Adipocyte (in vitro differentiated cells): ENCODE measurements at places on chromosomes 3 and 15.
A peak's percentile ranks its signal among the peaks of the same experiment; 100 is the strongest.

DNA sequence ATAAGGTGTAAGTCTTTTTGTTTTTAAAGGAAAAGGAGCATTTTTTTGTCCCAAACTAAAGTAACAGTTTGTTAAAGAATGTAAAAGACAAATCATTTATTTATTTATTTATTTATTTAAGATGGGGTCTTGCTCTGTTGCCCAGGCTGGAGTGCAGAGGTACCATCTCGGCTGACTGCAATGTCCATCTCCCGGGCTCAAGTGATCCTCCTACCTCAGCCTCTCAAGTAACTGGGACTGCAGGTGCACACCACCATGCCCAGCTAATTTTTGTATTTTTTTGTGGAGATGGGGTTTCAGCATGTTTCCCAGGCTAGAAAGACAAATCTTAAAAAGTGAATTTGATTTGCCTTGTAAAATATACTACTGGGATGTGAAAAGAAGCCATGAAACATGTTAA is 86.3 kb upstream of the PLXND1 start:
- no peak for DNase-seq

GRCh38 chr3:41424543-41425300 is 225.4 kb downstream of the CTNNB1 start:
- no peak for DNase-seq

- DNase-seq, result no peak
These were observed 3.3 kb upstream of the IDH2 start for GRCh38 chr15:90105521-90105920.

DNA sequence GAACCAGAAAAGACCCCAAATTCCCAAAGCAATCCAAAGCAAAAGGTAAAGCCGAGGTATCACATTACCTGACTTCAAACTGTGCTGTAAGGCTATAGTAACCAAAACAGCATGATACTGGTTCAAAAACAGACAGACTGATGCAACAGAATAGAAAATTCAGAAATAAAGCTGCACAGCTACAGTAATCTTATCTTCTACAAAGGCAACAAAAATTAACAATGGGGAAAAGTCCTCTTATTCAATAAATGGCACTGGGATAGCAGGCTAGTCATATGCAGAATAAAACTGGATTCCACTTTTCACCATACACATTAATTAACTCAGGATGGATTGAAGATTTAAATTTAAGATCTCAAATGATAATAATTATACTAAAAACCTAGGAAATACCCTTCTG is 392.6 kb upstream of the CBLB start:
- DNase-seq, result peak; percentile 51

- no peak for DNase-seq
These were observed 163.0 kb downstream of the TBC1D5 start for GRCh38 chr3:17579289-17580031.

DNA sequence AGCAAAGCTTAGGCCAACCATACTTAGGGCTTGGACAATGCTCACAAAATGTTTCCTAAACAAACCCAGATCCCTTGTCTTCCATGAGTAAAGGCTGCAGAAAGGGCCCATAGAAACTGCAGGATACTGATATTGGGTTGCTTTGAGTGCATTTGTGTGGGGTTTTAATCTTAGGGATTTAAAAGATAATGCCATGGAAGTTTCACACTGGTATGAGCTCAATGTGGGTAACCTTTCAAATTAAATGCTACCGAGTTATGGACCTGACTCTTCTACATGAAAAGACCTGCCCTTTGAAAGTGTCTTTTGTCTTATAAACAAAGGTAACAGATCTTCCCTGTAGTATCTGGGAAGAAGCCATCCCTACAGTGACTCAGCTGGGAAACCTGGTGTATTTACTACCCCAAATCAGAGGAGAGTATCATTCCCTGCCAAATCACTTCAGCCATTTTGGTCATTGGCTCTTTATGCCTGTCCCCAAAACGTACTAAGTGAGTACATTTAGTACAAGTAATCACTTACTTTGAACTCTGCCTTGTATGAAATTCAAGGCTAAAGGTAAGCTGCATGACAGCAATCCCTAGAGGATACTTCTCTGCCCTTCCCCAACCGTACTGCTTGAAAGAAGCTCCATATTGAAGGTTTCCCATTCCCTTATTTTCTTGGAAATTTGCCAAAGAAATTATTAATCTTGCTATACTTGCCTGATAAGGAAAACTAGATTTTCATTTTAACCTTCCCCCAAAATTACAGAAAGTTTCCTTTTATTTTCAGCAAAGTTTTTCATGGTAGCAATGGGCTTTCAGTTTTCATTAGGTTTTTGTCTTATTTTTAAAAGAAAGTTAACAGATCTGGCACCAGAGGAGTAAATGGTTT is 7.2 kb downstream of the TM4SF1 start:
- DNase-seq, result no peak

DNA sequence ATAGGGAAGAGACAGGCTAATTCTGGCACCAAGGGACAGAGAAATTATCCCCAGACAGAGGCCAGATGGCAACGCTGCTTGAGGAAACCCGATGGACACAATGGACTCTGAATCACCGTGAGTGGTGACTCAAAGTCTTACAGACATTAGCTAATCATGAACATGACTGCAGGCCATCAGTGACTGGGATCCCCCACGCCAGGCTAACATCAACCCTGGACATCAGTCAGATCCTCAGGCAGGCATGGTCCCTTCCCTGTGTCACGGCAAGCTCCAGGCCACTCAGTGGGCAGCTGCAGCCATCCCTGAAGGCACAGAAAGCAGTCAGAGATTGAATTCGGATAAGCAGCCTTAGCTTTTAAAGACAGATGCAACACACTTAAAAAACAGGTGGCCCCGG is 23.8 kb upstream of the OXTR start:
- peak; percentile 40 for DNase-seq

- no peak for DNase-seq
These were observed 36.0 kb upstream of the PEX5L start for GRCh38 chr3:180072786-180073185.

- DNase-seq, result no peak
These were observed 16.3 kb downstream of the BHLHE40 start for GRCh38 chr3:4995500-4996053.

DNA sequence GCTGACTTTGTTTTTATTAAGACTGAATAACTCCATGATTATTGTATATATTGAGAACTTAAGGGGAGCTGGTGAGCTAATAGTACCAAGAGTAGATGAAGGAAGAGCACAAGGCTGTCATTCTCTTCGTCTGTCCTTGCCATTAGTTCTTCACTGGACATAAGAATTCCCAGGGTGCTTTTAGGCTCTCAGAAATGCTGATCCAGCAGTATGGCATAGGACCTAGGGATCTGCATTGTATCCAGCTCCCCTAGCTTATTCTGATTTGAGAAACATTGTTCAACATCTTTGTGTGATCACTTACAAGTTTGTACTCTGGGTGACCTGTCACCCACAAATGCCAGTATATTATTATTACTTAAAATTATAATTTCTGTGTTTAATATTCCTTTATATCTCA is 47.6 kb downstream of the CEP63 start:
- no peak for DNase-seq

DNA sequence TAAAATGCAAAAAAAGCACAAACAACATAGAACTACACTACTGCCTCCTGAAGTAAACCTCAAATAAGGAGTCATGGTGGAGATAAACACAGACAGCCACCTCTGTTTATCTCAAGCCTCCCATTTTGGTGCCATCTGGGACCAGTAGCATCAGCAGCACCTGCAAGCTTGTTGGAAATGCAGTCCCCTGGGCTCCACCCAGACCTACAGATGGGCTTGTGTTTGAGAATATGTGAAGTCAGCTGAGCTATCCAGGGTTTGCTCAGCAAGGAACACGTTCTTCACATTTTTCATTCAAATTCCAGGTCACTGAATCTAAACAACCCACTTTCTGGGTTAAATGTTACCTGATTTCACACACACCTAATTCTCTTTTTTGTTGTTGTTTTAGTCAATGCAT is 45.5 kb downstream of the RASGRF1 start:
- no peak for DNase-seq

DNA sequence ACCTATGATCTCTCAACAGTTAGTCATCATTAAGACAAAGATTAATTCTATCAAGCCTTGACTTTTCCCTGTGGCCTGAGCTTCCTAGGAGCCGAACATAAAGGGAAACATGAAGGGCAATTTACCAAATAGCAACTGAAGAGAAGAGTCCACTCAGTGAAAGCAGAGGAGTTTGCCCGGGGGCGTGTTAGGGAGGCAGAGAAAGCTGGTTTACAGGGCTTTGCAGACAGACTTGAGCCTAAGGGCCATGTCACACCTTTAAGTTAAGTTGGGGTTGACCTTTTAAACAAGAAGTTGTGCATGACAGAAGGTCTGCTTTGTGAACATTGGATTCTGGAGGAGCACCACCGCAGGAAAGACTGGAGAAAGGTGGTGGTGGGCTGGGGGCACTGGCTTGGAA is 701.8 kb upstream of the CFAP20DC start:
- no peak for DNase-seq

DNA sequence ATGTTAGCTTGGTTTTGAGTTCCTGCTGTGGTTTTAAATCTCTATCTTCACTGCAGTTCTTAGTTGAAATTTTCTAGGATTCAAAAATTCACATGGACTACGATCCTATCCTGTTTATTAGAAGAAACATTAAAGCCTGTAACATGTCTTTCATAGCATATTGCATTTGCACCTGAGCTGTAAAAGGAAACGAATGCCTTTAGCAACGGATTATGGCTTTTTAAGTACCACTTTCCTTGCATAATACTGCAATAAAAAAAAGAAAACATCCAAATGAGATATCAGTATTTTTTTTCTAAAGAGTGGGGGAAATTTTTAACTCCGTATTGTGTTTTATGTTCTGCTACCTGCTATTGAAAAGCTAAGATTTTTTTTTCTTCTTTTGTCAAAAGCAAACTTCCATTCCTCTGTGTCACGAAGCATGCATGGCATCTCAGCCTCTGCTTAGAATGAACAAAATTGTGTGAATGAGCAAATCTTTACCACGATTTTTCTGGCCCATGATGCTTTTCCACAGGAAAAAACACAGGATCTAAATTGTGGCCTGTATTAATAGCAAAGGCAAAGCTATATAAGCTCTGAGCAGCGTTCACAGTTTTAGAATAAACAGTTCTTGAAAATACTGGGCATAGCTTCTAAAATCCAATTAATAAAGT is 110.0 kb upstream of the CDIN1 start:
- DNase-seq, result peak; percentile 42

- DNase-seq, result no peak
These were observed 101.8 kb downstream of the LRRK1 start for GRCh38 chr15:101020945-101021344.

DNA sequence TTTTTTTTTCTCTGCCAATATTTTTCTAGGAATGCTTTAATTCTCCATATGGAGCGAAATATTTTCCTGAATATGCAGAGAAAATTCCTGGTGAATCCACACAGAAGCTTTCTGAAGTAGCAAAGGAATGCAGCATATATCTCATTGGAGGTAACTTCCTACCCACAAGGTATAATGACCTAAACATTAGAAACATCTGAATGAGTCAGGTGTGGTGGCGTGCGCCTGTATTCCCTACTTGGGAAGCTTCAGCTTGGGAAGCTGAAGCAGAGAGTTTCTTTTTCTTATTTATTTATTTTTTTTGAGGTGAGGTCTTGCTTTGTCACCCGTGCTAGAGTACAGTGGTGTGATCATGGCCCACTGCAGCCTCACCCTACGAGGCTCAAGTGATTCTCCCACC is 5.2 kb downstream of the NIT2 start:
- no peak for DNase-seq

GRCh38 chr3:65245133-65246063 is 557.6 kb upstream of the ADAMTS9 start:
- peak; percentile 50 for DNase-seq

DNA sequence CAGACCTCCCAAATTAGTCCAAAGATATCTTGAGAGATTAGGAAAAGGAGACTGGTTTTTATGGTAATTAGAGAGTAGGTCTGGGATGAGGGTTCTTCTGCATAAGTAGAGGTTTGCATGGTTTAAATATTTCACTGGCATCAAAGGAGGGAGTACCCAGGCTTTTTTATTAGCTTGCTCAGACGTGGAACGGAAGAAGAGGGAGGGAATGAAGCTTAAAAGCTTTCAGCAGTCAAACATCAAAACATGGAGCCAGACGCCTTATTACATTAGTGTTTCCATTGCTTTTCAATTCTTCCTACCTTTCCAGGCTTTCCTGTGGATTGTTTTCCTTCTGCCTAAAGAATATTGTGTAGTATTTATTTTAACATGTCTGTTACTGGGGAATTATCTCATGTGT is 342.1 kb upstream of the SOX2 start:
- no peak for DNase-seq

DNA sequence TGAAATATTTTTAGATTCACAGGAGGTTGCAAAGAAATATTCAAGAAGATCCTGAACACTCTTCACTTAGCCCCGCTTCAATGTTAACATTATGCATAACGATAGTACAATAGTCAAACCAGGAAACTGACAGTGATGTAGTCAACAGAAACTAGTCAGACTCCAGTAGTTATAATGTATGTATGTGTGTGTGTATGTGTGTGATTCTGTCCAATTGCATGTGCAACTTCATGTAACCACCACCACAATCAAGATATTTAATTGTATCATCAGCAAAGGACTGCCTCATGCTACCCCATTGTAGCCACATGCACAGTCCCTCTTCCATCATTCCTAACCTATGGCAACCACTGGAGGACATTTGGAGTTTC is 77.9 kb downstream of the APBA2 start:
- DNase-seq, result no peak

- DNase-seq, result peak; percentile 88
These were observed 76.7 kb downstream of the BOC start for GRCh38 chr3:113287803-113288648.

DNA sequence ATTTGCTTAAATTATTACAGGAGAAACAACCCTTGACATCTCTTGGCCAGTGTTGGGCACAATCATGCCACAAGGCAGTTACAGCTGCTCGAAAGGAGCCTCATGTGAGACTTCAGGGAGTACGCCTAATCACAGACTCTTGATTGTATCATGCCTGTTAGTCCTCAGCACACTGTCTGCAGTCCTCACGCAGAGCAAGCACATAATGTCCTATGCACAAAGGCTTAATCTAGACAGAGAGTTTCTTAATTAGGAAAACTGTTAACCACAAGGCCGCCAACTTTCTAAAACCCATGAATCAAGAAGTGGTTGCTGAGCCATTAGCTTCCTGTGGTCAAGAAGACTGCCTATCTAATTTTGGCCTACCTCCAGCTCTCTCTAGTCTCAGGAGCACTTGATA is 172.0 kb downstream of the UNC13C start:
- no peak for DNase-seq

GRCh38 chr3:186644683-186645082 is 4.5 kb downstream of the FETUB start:
- no peak for DNase-seq

DNA sequence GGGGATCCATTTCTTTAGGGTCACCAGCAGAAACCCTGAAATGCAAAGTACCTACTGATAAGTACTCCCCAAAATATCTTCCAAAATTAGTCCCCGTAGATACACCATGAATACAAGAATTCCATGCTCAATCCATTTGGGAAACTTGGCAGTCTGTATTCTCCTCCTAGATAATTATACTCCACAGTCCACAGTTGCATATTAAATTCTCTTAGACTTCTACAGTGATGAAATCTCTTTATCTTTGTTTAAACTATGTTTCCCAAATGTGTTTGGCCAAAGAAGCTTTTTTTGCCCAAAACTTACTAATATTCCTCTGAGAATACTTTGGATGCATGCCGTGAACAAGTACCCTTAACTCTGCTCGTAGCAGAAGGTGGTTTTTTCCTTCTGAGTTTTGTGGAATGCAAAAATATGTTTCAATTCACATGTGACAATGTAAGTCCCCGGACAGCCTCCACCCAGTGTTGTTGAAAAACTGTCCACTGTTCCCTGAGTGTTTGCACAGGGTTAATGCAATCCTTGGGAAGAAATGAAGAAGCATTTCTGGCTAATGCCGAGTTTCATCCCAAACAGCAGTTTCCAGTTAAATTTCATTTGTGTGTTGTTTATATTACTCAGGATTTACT is 126.7 kb downstream of the ARNT2 start:
- peak; percentile 57 for DNase-seq

GRCh38 chr15:96372554-96372953 is 42.1 kb downstream of the NR2F2 start:
- no peak for DNase-seq
